Mammary microvascular endothelial cell (primary cell): ENCODE measurements at places on chromosomes 7 and 10. TPM values are rescaled to one million over a fixed set of nuclear protein-coding genes. Genes with fewer than 3 reads are reported as not detected.

Gene PSD
- total RNA-seq = not detected in 2 replicates

Gene TDRD1
- total RNA-seq = 0.07 TPM in 1 of 2 replicates, not detected in the other

Gene PAX4
- not detected in 2 replicates for total RNA-seq

Gene PON1
- total RNA-seq = not detected in 2 replicates

Gene HTR7
- not detected in 2 replicates for total RNA-seq

Gene BTBD16
- not detected in 2 replicates for total RNA-seq

Gene CALN1
- not detected in 2 replicates for total RNA-seq

Gene TLL2
- total RNA-seq = 0.15 and 0.27 TPM in 2 replicates

Gene BAMBI
- total RNA-seq = 1.1 and 1.6 TPM in 2 replicates

Gene MMD2
- not detected in 2 replicates for total RNA-seq

Gene ZNF438
- total RNA-seq = 15.9 and 23.8 TPM in 2 replicates

Gene RADIL
- 0.47 and 0.69 TPM in 2 replicates for total RNA-seq

Gene EBLN1
- not detected in 2 replicates for total RNA-seq

Gene CYP2C8
- not detected in 2 replicates for total RNA-seq

Gene FAM221A
- 2.8 and 2.9 TPM in 2 replicates for total RNA-seq

Gene EVX1
- total RNA-seq = not detected in 2 replicates

Gene FEZF1
- total RNA-seq = not detected in 2 replicates

Gene TMEM140
- total RNA-seq = 23.1 and 28.3 TPM in 2 replicates

Gene HIPK2
- total RNA-seq = 13.6 and 17.0 TPM in 2 replicates

Gene MLXIPL
- not detected in 2 replicates for total RNA-seq

Gene DNAJC30
- 5.6 and 7.5 TPM in 2 replicates for total RNA-seq

Gene PIP
- not detected in 2 replicates for total RNA-seq

Gene CRYGN
- total RNA-seq = 0.05 TPM in 1 of 2 replicates, not detected in the other

Gene INMT
- 0.27 and 0.64 TPM in 2 replicates for total RNA-seq

Gene MTERF1
- total RNA-seq = 7.3 and 8.4 TPM in 2 replicates

Gene CLDN3
- total RNA-seq = 0.98 and 1.2 TPM in 2 replicates

Gene CLRN3
- total RNA-seq = not detected in 2 replicates

Gene PDE1C
- 7.2 and 9.5 TPM in 2 replicates for total RNA-seq

Gene PAX2
- not detected in 2 replicates for total RNA-seq
